NCI-H1417 (cell line): ENCODE measurements at places on chromosomes 2 and 18.

DNA sequence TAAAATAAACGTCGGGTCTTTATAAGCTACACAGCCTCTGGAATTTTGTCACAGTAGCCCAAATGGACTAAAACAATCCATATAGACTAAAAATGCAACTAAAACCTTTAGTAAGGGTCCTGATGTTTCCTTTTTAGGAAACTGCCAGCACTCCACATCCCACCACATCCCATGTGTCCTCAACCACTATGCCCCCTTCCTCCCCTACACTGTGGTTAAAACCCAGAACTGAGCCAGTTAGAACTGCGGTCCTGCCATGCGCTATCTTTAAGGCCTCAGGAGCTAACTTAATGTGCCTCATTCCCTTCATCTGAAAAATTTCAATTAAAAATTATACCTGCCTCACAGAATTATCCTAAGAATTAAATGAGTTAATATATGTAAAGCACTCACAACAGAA, 41.1 kb downstream of the ACVR1 start:
- no peak for DNase-seq

DNA sequence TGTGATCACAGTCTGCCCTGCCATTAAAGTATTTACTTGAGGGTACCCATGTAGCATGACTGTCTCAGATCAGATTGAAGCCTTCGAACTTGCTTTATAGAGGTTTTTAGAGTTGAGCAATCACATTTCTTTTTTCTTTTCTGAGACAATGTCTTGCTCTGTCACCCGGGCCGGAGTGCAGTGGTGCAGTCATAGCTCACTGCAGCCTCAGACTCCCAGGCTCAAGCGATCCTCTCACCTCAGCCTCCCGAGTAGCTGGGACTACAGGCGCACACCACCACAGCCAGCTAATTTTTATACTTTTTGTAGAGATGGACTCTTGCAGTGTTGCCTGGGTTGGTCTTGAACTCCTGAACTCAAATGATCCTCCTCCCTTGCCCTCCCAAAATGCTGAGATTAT, 153.4 kb downstream of the AGAP1 start:
- no peak for DNase-seq

DNA sequence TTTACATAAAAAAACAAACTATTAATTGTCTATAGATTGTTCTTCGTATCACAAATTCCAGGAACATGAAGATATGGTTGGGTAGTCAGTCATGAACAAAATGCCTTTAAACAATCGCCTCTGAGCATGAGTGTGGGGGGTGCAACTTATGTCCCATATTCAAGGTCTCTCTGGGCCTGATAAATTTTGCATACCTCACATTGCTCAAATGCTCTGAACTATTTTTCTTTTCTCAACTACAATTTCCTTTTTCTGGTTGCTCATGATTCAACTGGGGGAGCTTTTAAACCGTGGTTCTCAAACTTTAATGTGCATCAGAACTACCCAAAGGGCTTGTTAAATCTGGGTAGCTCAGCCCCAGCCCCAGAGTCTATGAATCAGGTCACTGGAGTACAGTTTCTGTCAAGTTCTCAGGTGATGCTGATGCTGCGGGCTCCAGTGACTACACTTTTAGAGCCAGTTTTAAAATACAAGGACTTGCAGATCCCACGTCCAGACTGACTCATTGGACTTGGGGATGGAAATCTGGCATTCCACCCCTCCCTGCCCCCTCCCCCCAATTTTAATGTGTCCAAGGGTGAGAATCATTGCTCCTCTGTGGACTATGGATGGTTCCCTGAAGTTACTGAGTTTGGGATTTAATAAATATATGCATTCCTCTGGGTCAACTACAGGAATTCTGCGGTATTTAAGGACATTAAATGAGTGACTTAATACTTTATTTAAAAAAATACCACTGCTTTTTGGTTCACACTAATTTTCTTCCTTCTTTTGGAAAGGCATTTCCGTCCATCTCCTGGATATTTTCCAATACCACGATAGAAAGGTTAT, 1.5 kb upstream of the GPD2 start:
- DNase-seq: no peak

- DNase-seq: no peak
Measured at GRCh38 chr2:74436848-74437695, 4.7 kb downstream of the RTKN start.

DNA sequence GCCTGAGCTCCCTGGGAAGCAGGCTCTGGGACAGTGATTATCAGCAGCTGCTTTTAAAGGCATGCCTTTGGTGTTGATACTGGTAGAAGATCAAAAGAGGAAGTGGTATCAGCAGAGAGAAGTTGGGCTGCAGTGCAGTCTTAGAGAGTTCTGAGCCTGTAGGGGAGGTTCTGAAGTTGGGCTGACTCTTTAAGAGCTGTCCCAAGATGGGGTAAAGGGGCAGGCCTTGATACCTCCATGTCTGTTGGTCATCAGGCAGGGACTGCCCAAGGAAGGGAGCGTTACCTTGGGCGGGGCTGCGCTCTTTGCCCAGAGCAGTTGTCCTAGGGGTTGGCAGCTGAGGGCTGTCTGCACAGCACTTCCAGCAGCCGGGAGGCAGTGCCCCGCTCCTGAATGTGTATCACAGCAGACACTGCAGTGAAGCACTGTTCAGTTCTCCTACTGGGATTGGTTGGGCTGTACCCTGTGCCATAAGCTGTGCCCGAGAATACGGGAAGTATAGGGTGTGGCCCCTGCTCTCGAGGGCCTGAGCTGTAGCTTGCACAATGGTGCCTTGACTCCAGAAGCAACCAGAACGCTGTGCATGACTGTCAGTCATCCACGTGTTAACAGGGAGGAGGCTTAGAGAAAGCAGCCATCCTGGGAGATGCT, 177.0 kb downstream of the CTIF start:
- no peak for DNase-seq

DNA sequence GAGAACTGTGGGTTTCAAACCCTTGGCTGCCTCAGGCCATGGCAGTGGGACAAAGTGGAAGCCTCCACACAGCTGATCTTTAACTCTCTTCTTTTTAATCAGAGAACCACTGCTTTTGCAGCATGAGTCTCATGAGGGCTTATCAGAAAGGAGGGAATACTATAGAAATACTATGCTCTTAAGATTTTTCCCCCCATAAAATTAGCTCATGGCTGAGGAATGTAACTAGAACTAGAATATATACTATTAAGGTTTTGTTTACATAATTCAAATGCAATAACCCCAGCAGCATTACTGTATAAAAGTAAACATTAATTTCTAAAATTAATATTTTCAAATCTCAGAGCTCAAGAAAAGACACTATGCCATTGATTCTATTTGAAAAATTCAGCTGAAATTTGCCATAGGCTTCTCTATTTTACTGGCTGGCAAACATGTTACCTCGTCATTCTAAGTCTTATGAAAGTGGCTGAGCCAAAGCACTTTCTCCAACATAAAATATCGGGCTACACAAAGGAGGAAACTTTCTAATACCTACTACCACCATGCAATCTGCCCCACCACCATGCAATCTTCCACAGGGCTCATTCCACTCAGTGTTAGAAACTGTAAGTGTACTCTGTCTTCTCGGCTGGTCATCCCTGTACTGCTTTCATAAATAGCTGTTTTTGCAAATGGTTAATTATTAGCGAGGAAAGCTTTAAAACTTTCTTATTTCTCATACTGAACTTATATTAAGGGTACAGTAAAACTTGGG, 42.5 kb downstream of the WDR35 start:
- DNase-seq: no peak

DNA sequence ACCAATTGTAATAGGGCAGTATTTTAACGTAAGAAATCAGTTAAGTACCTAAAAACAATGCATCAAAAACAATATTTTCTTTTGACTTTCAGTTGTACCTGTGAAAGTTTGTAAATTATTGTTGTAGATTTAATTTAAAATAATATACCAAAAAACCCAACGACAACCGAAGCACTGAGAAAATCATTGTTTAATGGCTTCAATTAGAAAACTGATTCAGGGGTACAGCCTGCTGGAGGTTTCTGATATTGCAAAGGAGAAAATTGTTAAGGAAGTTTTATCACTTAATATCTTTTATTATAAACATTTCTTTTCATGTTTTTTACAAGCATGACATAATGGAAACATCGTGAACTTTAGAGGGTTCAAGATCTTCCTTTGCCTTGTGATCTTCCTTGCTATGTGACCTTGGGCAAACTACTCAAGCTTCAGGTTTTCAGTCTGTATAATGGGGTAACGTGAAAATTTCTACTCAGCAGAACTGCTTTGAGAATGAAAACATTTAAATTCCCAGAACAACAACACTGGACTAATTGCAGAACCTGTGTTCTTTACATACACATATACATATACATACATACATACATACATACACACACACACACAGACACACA, 76.3 kb upstream of the GLS start:
- DNase-seq: no peak

- no peak for DNase-seq
Measured at GRCh38 chr2:161843936-161844335, 219.7 kb downstream of the SLC4A10 start.

DNA sequence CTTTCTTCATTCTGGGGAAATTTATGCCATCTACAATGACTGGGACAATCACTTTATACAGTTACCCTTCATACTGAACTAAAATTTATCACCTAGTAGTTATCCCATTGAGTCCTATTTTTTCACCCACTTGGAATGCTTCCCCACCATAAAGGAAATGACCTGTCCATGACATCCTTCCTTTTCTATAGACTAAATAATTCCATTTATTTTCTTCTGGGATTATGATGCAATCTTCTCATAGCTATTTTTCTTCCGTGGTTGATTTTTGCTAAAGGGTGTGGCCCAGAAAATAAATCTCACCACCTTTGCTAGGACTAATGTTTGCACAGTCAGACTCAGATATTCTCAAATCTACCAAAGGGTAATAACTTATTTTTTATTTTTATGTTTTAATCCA, 186.1 kb upstream of the NRXN1 start:
- no peak for DNase-seq

GRCh38 chr2:129763190-129763846, 216.1 kb upstream of the RAB6C start:
- DNase-seq: no peak

DNA sequence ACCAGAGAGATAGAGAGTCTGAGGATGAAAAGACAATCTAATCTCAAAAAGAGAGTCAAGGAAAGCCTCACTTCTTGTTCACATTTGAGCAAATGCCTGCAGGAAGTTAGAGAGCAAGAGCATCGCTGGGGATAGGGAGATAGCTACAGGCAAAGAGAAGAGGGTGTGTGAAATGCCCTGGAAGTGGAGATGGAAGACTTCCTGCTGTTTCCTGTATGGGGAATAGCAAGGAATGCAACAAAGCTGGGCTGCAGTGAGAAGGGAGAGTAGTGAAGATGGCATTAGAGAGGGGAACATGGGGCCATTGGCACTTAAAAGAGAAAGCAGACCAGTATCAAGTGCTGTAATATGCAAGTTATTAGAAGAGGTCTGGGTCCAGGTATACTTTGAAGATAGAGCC, 488.6 kb downstream of the METTL4 start:
- no peak for DNase-seq

DNA sequence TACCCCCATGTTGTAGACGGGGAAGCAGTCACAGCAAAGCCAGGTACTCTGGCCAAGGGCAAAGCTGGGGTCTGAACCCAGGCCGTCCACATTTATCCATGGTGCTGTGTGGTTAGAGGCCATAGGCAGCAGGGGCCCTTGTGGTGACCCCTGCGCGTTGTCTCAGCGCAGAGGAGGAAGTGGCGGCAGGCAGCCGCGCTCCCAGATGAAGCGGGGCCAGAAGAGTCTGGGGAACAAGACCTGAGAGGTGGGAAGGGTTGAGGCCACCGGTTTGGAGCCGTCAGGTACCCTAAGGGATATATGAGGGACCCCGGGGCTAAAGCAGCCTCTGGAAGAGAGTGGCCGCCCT, 770 bp downstream of the ZNF396 start:
- no peak for DNase-seq

DNA sequence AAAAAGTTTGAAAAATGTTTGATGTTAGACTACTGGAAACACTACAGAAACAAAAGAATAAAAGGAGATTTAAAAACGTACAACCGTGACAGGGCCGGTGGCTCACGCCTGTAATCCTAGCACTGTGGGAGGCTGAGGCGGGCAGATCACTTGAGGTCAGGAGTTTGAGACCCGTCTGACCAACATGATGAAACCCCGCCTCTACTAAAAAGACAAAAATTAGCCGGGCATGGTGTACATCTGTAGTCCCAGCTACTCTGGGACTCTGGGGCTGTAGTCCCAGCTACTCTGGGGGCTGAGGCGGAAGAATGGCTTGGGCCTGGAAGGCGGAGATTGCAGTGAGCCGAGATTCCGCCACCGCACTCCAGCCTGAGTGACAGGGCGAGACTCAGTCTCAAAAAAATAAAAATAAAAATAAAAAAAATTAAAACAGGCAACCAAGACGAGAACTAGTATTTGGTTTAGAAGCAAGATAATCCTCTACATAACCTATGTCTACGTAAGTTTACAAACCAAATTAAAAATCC, 5.8 kb downstream of the SP3 start:
- DNase-seq: no peak

- DNase-seq: no peak
Measured at GRCh38 chr2:176680916-176681516, 411.8 kb downstream of the MTX2 start.

DNA sequence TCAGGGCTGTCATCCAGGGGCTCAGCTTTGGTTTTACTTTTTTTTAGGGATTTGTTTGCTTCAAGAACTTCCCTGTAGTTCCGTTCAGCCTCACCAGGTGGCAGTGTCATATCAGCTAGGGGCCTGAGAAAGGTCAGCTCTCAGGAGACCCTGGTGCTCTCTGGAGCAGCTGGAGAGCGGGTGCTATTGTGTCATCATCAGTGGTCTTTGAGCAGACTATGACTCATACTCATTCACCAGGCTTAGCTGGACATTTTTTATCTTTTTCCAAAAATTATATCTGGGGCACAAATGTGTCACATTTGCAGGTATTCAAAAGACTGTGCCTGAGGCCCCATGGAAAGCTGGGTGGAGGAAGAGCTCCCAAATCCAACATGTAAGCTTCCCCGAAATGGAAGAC, 24.4 kb downstream of the ZNF892 start:
- peak; percentile 54 for DNase-seq

DNA sequence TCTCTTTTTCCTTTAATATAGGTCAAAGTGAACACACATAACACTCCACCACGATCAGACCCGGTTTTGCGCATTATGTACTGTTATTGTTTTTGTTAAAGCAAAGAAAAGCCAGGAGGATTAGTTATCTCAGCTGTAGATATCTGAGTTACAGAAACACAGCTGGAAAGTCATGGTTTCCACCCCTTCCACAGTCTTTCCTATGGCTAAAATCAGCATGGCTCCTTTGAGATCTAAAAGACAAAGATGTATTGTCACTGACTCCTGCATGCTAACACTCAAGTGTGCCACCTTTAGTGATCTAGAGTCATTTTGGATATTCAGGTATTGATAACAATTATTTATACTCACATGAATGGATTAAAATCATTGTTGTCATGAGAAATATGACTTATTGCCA, 260.0 kb downstream of the FIGN start:
- no peak for DNase-seq

GRCh38 chr2:226655871-226656270, 143.7 kb downstream of the IRS1 start:
- no peak for DNase-seq

- no peak for DNase-seq
Measured at GRCh38 chr2:15938803-15939555, 1.4 kb upstream of the MYCN start.
